Skin of body (tissue), 3 donors: ENCODE measurements at places on chromosomes 1 and 21. TPM values are rescaled to one million over a fixed set of nuclear protein-coding genes. Genes with fewer than 3 reads are reported as not detected.

BLACAT1 gene
- total RNA-seq = 0.20 TPM

GRCh38 chr1:59072583-59072947, 224.3 kb upstream of the FGGY start:
- no peak for DNase-seq

DNA sequence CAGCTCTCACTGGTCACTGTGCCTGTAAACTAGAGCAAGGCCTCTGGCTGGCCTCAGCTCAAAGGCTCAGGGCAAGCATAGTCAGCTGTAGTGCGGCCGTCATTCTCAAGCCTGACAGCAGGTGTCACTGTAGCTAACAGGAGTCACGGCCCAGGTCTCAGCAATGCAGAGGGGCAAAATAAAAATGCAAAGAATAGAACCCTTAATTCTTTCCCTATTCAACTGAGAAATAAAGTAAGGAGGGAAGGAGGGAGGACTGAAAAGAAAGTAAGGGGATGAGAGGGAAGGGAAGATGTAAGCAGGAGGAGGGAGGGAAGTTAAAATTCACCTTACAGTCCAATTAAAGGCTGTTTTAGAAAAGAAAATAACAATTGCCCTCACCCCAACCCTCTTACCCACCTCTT, 106.1 kb downstream of the KIAA0319L start:
- DNase-seq = no peak

DNA sequence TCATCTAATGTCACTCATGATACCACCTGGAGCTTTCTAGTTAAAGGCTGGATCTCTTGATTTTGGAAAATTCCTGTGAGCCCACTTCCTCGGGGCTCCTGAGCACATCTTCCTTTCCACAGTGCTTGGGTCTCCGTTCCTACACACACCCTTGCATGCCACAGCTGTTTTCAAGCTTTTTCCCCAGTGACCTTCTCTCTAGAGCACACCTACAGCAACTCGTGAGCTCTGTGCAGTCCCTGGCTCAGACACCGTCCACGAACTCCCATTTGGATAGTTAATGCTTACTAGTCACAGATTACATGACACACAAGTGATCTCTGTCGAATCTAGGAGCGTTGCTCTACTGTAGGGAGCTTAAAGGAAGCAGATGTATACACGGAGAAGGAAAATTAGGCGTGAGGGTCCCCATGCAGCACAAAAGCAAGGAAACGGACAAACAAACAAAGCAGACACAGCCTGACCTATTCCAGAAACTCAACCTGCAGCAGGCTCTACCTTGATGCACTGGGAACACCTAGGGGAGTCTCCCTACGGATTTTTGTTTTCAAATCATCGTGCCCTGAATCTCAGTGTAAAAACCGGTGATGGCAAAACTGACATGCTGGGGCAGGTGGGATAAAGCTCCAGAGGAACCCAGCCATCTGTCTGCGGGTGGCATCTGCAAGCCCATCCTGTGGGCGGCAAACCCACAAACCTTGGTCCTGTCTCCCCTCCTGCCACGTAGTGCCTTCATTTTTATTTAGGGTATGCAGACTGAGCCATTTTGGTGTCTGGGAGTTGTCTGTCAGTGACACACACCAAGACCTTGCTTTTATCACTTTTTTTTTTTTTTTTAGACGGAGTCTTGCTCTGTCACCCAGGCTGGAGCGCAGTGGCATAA, 177.8 kb downstream of the RUNX1 start:
- no peak for DNase-seq

STIL gene
- 7.1 TPM for total RNA-seq

YY1AP1 gene
- 141 TPM for total RNA-seq

DNA sequence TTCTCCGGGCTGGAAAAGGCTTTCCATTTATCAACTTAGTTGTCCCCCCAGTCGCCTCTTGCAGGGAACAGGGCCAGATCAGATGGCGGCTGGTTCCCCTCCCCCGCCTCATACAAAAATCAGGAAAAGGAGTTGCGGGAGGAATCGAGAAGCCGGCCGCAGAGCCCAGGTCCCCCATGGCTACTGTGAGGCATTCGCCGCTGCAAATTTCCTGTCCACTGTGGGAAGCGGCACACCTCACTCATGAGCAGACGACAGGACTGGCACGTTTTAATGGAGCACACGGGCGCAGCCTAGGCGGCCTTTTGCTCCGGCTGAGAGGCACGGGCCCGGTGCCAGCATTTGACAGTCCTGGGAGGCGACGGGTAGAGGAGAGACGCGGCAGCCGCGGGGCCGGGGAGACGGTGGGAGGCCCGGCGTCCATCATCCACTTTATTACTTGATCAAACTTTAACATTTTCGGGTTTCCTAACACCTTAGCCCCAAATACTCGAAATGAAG, 1.1 kb downstream of the GNG4 start:
- DNase-seq = no peak

DNA sequence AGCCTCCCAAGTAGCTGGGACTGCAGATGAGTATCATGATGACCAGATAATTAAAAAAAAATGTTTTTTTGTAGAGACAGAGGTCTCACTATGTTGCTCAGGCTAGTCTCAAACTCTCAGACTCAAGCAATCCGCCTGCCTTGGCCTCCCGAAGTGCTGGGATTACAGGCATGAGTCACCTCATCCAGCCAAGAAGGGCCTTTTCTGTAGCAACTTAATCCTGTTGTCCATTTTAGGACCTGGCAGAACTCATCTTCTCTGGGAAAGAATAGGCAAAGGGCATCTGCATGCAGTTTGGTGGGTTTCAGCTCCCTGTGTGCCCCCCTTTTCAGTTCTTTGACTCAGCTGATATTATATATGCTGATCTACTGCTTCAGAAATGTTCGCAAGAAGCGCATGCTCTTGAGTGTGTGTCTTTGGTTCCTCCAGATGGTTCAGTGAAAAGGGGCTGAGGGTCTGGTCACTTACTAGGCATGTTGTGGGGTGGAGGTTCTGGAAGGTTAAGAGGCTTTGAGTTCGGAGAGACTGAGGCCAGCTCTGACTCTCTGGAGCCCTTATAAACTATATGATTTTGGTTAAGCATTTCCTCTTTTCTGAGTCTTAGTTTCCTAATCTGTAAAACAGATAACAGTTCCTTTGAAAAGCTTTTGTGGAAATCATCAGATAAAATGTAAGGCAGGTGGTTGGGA, 19.4 kb upstream of the SRSF4 start:
- no peak for DNase-seq

GRCh38 chr1:26021647-26022403, at the start of gene EXTL1:
Gene EXTL1, plus strand, starts transcription at chr1:26021775. Its CDS starts 872 bp downstream, at chr1:26022647.
- DNase-seq = peak; percentile 56

- no peak for DNase-seq
These were observed 88.0 kb upstream of the TLR5 start for GRCh38 chr1:223231011-223231572.

GRCh38 chr1:53143527-53143926, 1.1 kb upstream of the SLC1A7 start:
- no peak for DNase-seq

CFAP74 gene
- total RNA-seq = 0.49 TPM

GRCh38 chr1:169456029-169456428, 28.8 kb upstream of the CCDC181 start:
- DNase-seq = no peak

DNA sequence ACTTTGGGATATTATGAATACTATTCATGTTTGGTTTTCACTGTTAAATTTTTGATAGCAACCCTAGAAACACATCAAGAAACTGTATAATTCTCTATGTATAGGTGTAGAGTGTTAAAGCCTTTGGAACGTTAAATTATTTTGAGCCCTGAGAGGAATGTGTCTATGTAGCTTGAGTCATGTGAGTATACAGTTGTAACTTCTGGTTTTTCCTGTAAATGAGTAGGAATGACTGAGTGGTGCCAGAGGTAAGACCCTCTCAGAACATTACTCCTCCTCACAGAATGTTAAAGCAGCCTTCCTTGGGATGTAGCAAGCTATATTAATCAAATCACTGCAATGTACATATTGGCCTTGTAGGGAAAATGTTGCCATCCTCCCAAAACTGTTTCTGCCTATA, 69.0 kb downstream of the C1orf21 start:
- DNase-seq = no peak

GRCh38 chr1:243230914-243231313, 24.2 kb downstream of the CEP170 start:
- DNase-seq = peak; percentile 11

GRCh38 chr1:161706113-161706481, 932 bp upstream of the FCRLA start:
- no peak for DNase-seq

- DNase-seq = no peak
These were observed 6.2 kb downstream of the RNF187 start for GRCh38 chr1:228493141-228494043.

S100A16 gene
- 103 TPM for total RNA-seq

- peak; percentile 94 for DNase-seq
These were observed at the start of the genes NSL1 and TATDN3 for GRCh38 chr1:212791676-212792395. Gene NSL1, minus strand, starts transcription at chr1:212791777. Its CDS starts 14 bp downstream, at chr1:212791763. Gene TATDN3, plus strand, starts transcription at chr1:212791894. Its CDS starts 28 bp downstream, at chr1:212791922.
